ENCODE measurements at places on chromosomes 4 and X.

DNA sequence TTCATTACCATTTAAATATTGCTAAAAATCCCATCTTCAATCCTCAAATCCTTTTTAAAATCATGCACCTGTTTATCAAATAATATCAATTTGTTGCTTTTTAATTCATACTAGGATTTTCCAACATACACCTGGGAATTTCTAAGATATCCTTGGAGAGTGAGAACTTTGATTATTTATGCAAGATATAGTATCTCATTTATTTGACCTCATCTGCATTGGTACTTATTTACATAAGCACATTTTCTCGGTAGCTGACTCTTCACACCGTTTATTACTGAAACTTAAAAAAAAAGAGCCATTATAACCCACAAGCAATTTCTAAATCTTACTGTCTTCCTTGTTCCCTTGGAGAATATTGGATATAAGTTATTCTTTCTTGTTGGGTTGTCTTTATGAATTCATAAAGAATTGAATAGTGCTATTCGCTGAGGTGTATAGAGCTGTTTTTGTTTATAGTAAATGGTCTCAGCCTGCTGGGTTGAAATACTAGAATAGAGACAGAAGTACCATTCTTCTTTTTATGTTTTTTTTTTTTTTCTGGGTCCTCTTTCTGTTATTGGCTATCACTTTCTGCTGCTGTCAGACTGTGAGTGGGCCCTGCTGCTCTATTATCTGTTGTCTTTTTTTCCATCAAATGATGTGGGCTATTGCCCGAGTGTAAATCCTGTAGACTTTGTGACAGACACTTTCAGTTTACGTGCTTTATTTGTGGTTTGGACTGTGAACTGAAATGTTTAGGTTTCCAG lies 2.9 kb downstream of the UGT8 start:
- DNase-seq: no peak

- no peak for DNase-seq
These were observed 83.0 kb upstream of the CLDN34 start for GRCh38 chrX:9884031-9884779.

DNA sequence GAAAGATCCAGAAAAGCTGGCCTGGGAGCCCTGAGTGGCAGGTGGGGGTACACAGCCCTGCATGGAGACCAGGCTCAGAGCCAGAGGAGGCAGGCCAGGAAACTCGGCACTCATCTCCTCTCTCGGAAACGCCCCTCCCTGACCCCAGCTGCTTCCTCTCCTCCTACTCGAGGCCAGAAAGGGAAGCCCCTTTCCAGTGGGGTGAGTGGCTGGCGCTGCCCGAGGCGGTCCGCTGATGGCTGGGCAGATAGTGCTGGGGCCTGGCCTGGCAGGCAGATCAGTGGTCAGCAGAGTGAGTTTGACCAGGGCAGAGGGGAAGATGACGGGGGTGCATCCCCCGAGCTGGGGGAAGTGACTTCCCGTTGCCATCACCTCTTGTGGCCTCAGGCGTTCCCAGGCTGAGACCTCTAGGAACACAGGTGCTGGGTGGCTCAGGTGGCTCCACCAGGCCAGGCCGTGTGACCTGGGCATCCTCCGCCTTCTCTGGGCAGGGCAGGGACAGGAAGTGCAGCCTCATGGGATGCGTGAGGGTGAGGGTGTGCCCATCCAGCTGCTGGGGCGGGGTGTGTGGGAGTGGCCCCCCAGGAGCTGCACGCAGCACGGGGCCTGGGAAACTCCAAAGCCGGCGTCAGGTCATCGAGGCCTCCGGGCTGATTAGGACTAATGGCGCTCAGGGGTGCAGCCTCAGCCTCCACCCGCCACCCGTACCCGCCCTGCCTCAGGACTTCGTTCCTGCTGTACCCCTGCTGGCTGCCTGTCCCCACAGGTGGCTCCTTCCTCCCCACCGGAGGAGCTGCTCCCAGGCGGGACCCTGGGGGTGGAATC lies 5.7 kb downstream of the SH3BP2 start:
- DNase-seq: peak; percentile 83

GRCh38 chr4:114091546-114091945 lies 112.1 kb upstream of the ARSJ start:
- no peak for DNase-seq

DNA sequence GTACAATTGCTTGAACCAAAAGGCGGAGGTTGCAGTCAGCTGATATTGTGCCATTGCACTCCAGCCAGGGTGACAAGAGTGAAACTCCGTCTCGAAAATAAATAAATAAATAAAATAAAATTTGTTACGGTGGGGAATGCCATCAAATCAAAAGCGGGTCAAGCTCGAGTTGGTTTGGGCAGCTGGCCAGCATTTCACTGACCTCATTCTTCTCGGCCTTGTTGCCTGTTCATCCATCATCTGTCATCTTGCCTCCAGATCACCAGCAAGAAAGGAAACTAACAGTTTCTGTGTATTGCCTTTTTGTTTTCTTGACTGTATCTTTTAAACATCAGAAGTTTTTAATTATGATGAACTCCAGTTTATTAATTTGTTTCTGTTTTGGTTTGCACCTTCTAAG lies 31.5 kb upstream of the KLHL2 start:
- no peak for DNase-seq

DNA sequence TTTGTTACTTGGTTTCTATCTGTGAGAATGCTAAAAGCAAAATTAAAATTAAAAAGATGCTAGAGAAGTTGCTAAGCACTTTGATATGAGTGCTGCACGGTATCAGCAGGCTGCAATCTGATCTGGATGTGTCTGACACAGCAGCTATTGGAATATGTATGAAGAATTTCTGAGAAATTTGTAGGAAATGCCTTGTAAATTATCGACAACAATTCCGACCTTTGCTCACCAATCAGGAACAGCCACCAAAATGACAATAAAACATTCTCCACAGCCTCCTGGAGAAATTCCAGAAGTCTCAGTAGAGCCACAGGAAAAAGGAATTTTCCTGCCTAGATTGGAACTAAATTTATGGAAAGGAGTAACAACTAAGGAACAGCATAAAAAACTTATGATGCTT lies 82.5 kb downstream of the TIGD2 start:
- no peak for DNase-seq

- no peak for DNase-seq
These were observed 72.9 kb downstream of the YIPF6 start for GRCh38 chrX:68571610-68572311.

All from KBM-7 (cell line).